Anterior cingulate cortex (tissue), 58 donors: ENCODE measurements at places on chromosomes 3 and 15.

DNA sequence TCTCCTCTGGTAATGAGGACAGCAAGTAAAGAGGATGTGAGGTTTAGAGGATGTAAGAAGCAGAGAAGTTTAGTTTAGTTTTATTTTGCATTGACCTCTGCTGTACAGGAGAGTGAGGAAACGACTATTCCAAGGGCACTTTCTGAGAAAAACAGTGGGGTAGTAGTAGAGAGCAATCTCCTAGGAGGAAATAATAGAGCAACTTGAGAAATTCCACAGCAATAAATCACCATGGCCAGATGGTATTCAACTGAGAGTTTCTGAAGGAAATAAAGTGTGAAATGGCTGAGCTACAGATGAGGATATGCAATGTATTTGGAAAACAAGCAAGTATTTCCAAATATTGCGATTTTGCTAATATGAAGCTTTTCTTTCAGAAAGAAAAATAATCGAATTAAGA is 118.9 kb downstream of the DPH6 start:
- no peak for DNase-seq

DNA sequence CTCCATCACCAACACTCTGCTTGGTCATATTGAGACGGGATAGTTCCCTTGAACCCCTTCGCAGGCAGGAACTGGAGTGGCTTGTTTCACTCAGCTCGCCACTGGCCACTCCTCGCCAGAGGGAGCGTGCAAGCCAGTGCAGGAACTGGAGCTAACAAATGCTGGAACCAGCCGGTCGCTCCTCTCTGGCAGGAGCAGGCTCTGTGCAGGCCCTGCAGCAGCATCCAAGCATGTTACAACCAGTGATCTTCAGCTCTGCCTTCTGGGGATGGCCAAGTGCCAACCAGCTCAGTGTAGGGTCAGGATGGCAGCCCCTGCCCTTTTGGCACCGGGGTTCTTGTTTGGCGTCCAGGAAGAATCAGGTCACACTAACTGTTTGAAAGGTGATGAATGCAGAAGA is 329.0 kb upstream of the AZI2 start:
- DNase-seq, result no peak

DNA sequence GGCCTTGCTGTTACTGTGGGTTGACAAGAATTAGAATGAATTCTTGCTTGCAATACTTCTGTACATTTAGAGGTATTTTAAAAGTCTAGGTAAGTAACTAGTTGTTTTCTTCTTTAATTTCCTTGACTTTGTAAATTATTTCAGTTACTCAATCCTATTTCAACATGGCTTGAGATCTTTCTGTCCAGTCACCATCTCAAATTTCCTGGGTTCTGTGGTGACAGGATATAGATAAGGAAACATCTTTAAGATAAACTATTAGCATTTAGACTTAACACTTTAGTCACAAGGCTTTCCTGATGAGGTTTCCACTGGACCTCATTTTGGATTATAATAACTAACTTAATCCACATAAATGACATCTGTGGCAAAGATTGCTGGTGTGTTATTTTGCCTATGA is 195.9 kb upstream of the DPH6 start:
- no peak for DNase-seq

GRCh38 chr3:23000371-23000770 is 202.8 kb upstream of the UBE2E2 start:
- no peak for DNase-seq

DNA sequence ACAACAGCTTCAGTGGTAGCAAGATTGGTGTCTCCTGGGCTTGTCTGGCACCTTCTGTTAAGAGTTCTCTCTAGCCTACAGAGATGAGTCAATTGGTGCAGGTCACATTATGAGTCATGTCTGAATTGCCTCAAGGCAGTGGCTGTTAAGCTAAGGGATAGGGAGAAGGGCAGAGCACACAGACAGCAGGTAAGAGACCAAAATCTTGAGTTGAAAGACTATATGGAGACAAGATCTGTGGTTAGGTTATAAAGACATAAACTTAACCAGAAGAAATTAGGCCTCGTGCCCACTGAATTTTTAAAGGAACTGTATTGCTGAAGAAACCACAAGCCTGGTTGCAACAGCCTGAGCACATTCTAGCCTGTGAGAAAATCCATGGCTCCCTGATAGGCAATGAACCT is 19.2 kb upstream of the KPNA1 start:
- DNase-seq, result no peak

- no peak for DNase-seq
These were observed 25.0 kb downstream of the GPR160 start for GRCh38 chr3:170062769-170063168.

DNA sequence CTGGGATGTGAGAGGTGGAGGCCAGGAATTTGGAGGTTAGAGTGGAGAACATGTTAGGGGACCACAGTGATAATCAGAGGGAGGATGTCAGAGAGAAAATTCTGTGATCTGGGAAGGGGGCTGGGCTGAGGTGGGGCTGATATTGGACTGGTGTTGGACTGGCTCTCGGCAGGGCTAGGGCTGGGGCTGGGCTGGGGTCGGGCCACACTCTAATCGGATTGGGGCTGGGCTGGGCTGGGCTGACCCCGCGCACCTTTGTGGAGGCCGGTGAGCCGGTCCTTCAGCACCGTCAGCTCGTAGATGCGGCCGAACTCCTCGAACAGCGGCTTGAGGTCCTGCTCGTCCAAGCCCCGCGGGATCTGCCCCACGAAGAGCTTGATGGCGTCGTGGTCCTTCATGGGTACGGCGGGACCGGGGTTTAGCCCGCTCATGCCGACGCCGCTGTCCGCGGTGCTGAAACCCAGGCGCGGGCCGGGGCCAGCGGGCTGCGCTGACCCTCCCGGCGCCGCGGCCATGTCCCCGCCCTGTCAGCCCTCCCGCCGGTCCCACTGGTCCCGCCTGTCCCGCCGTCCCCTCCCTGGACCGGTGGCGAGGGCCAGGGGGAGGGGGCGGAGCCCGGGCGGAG is 485 bp downstream of the CELF6 start:
- no peak for DNase-seq

DNA sequence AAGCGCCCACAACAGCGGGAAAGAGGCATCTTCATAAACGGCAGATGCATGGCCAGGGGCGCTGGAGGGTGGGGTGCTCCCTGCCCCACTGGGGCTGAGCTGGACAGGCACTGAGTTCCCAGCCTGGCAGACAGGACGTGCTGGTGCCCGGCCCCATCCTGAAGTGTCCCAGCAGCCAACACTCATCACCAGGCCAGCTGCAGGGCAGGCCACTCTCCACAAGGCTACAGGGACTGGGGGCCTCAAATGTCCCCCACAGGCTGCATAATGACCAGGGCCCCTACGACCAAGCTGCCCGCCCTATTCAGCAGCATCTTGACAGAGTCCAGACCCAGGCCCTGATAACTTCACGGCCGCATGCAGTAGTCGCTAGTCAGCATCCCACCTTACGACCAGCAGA is 124.1 kb upstream of the IQSEC1 start:
- no peak for DNase-seq

DNA sequence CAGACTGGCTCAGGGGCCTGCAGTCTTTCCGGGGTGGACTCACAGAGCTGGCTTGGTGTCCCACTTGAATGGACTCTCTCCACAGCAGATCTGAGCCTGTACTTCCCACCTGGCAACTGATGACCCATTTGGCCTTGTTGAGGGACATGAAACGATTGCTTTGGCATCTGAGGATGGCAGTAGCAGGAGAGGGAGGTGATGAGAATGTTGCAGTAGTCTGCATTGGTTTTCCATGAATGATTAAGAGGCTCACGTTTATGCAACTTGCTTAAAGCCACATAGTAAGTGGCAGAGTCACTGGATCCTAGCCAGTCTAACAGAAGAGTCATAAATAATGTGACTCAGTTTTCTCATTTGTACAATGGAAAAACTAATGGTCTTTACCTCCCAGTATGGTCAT is 21.9 kb downstream of the IL20RB start:
- DNase-seq, result no peak

DNA sequence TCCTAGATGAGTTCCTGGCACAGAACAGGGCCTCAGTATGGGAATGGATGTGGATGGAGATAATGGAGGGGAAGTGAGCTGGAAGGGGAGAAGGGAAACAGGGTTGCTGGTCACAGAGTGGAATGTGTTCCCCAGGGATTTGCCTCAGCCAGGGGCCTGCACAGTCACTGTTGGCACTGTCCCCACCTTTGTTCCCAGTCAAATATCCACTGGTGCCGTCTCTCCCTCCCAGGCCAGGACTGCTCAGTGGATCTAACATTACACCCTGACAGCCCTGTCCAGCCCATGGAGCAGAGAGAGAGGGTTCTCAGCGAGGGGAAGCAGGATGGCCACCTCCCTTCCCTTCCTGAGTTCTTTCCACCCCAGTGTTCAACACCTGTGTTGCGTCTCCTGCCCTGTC is 1.5 kb upstream of the PPP1R2 start:
- DNase-seq, result no peak

GRCh38 chr3:160553827-160554226 is 11.5 kb downstream of the KPNA4 start:
- no peak for DNase-seq

GRCh38 chr3:48692551-48692950 is 6.8 kb upstream of the NCKIPSD start:
- no peak for DNase-seq

GRCh38 chr3:53658613-53659193 is 164.3 kb downstream of the CACNA1D start:
- DNase-seq, result no peak

DNA sequence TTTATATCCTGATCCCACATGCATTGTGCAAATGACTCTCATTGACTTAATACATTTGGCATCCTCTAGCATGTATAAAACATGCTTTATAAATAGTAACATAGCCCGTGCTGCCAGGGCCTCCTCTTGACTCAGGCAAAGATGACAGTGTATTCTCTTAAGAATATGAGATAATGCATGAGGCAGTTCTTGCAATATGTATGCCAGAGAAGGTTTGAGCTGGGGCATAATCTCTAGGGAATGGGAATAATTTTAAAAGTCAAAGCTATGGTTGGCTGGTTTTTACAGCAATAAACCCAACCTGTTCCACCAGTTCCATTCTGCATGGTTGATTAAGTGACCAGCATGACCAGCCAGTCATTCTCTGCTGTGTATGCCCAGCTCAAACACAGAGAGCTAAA is 179.0 kb upstream of the PFN2 start:
- DNase-seq, result no peak

DNA sequence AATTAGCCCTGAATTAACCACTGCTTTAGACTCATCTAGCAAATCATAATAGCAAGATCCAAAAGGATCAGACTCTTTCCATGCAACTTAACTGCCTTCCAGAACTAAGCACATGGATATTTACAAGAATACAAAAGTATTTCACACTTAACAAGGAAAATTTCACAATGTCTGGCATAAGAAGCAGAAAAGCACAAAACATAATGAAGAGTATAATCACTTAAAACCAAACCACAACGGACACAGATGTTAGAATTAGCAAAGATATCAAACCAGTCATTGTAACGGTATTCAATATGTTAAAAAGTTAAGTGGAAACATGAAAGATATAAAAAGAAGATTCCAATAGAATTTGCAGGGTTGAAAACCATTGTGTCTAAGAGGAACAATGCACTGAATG is 51.5 kb upstream of the COL6A6 start:
- DNase-seq, result no peak

DNA sequence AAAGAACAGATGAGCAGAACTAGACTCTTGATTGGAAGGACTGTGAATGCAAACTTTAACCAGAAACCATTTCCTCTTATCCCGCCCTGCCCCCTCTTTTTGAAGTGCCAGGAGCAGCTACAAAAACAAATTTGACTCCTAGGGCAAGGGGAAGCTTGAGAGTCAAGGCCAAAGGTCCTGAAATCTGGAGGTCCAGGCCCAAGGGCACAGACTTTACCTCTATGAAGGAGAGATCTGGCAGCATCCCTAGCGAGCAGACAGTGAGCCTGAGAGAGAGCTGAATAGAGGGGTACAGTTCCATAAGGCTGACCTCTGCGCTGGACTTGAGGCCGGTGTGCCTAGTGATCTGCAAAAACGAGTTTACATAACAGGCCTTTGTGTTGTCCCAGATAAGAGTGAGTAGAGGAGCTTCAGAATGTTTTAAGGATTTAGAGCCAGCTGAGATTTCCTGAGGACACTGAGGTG is 5.1 kb downstream of the RAB43 start:
- DNase-seq, result no peak

DNA sequence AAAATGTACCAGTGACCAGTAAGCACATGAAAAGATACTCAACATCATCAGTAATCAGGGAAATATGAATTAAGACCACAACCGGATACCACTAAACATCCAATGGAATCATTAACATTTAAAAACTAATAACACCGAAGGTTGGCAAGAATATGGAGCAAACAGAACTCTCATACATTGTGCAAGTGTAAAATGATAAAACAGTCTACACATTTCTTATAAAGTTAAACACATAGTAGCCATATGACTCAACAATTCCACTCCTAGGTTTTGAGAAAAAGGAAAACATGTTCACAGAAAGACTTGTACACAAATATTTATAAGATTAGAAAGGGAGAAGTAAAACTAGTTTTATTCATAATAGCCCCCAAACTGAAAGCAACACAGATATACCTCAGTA is 60.3 kb upstream of the SLCO2A1 start:
- no peak for DNase-seq

DNA sequence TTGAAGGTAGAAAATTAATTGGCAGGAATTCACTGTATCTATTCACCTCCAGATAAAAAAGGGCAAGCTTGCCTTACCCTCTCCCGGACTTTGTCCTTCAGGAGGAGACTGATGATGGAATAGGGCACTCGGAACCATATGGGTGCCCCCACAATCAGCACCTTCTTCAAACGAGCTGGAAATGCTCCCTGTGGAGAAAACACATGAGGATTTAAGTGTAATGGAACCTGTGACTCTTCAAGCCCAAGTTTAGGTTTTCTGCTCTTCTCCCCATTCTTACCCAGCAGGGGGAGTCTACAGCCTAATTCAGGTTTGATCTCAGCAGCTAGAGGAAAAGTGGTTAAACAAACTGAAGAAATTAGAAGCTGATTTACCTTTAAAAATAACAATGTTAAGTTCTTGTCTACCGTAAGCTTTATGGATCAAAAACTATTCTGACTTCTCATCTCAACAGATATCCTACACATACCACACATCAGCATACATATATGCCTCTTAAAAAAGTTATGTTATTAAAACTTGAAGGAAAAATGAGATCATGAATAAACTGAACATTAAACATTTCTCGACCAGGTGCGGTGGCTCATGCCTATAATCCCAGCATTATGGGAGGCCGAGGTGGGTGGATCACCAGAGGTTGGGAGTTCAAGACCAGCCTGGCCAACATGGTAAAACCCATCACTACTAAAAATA is 57.5 kb upstream of the SIN3A start:
- DNase-seq, result no peak

GRCh38 chr15:72110355-72110754 is 7.6 kb downstream of the MYO9A start:
- DNase-seq, result no peak
